Activated CD8-positive, alpha-beta memory T cell treated with anti-CD3 and anti-CD28 coated beads for 1 hour (primary cell): ENCODE measurements at places on chromosomes 16 and 17.

- DNase-seq: peak; percentile 80
These were observed at the start of gene UBE2O for GRCh38 chr17:76452660-76453430. UBE2O (minus strand) TSS chr17:76453152; CDS start chr17:76453141, 11 bp downstream.

DNA sequence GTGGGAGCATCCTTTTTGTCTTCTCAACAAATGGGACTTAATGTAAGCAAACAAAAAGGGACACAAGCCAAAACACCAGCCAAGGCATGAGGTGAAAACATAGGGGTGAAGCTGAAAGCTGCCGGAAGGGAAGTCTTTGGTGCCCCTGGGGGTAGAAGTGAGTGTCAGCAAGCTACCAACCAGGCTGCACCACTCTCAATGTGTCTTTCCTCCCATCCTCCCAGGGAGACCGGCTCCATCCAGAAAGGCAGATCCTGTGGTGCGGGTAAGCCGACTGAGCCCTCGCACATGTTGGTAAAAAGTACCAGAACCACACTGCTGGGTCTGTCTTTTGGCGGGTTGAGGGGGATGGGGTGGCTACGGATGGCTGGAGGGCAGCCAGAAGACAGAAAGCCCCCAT lies 52.0 kb upstream of the SREBF1 start:
- no peak for DNase-seq

GRCh38 chr17:640436-640835 lies 74.2 kb downstream of the VPS53 start:
- no peak for DNase-seq

DNA sequence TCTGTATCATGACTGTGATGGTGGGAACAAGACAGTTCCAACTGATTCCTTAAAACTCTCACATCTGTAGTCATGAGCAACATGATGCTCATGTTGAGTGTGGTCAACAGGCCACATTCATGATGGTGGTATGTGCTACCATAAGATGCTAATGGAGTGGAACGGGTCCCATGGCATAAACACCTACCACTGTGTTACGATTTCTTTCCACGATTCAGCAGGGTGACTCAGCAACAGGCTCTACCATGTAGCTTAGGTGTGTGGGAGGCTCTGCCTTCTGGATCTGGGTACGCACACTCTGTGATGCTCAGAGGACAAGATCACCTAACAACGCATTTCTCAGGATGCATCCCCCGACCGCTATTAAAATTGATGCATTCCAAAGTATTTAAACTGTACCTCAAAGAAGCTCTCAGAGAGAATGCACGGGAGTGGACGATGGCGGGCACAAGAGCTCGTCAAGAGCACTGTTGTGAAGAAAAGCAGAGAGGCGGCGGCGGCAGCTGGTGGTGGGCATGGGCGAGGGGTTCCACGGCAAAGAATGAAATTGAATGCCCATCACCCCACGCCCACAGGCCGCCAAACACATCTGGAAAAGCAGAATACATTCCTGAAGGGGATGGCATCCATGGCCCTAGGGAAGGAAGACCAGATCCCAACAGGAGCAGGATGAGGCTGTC lies 133.3 kb downstream of the ZNF778 start:
- DNase-seq: no peak

- no peak for DNase-seq
These were observed 10.7 kb upstream of the PRPF8 start for GRCh38 chr17:1695365-1695764.

GRCh38 chr16:27273670-27274423 lies 5.3 kb upstream of the NSMCE1 start:
- no peak for DNase-seq
